T-helper 1 cell (primary cell): ENCODE measurements at places on chromosomes 12 and 14.

DNA sequence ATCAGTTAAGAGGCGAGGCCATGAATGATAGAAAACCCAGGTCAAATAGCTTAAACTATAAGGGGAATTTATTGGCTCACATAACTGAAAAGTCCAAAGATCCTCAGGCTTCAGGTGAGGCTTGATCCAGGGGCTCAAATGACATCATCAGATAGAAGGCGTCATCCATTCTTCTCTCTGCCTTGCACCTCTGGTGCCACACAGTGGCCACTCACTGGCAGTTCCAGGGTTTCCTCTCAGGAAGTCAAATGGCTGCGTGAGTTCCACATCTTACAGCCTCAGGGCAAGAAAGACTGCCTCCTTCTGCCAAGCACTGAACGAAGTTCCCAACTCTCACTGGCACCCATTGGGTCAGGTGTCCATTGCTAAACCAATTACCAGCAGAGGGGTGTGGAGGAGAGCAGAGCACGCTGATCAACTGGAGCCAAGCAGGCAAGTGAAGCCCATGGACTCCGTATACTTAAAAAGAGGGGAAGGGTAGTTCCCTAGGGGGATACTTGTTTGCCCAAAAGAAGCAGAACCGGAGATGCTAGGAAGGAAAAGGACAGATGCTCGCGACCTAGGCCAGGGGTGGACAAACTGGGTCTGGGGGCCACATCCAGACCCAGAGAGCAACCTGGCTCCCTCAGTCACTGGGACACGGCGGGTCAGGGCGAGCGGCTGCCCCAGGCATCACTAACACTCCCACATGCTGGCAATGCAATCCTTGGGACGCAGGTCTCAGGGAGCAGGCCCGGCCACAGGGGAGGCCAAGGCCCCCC, 69.3 kb downstream of the SERPINA3 start:
- DNase-seq: no peak

DNA sequence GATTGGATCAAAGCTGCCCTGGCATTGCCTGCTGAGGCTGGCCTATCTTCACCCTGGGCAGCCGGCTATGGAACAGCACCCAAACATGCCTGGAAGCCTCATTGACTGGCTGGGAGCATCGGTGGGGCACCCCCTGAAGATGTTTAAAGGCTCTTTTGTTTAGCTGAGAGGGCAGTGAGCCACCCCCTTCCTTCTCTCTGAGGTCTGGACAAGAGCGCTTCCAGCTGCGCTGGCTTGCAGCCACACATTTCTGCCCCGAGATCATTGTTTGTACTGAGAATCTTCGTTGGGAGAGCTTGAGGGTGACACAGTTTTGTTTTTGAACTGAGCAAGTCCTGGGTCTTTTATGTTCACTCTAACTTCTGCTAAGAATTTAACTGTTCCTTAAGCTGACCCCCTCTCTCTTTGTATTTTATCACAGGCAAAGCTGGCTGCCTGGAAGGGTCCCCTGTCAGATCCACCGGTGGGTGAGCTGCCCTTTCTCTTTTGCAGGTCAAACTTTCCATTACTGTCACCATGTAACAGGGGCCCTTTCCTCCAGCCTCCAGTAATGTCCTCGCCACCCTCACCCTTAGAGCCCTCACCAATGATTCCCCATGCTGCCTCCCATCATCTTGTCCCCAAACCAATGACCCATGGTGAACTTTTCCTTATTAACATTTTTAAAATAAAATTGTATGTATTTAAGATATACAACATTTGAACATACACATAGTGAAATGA, 212.2 kb downstream of the KIF26A start:
- no peak for DNase-seq

- DNase-seq: no peak
These were observed 226.3 kb downstream of the ERC1 start for GRCh38 chr12:1217191-1217949.

GRCh38 chr12:101299931-101300330, 20.0 kb downstream of the UTP20 start:
- DNase-seq: no peak

DNA sequence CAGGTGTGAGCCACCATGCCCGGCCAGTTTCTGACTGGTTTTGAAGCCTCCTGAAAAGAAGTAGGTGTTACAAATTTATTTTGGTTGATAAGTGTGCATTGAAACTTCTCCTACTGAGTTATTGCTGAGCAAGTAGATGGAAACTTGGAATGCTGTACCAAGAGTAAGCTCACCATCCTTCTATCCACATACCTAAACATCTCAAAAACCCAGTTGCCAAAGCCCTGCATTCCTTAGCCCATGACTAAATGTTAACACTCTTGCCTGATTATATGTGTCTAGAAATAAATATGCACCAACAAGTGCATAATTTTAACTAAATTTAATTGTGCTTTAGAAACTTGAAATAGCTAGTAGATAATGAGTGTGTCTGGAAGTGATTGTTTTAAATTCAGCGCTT, 357.8 kb downstream of the DUSP6 start:
- DNase-seq: no peak

DNA sequence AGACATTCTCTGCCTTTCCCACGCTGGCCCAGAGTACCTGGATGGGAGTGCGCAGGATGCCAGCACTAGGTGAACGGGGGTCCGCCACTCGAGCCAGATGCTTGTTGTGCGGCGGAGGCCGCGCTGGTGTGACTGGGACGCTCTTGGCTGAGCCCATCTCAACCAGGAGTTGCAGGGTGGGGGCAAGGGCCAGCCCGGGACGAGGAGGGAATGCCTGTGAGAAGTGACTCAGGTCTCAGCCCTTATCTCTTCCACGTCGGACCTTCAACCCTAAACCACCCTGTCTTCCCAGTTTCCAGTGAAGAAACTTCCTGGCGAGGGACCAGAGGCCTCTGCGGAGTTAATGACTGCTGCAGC, 312 bp downstream of the CDCA3 start:
- no peak for DNase-seq

DNA sequence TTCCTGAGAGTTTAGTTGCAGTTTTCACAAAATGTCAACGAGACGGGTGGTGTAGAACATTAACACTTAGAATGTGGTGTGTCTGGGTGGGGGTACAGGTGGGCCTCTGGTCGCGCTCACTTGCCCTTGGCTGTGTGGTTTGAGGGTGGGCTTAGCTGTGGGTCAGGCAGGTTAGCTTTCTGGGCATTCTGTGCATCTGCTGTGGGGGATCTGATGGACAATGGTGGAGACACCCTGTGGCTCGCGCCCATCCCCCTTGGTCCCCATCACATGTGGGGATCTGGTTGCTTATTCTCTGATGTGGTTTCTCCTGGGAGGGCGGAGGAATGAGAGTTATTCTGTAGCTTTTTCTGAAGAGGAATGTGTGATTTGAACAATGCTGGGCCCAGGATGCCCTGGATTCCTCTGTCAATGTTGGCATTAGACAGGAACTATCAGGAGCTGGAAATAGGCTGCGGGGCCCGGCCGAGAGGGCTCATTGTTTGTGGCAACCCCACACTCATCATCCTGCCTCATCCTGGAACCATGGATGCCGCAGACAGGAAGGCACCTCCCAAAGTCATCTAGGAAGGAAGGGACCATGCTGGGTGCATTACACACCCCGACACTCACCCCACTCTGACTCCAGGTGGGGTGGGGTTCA, 101.6 kb downstream of the TSPAN9 start:
- no peak for DNase-seq

- no peak for DNase-seq
These were observed 112.5 kb upstream of the FLRT2 start for GRCh38 chr14:85417396-85417795.

DNA sequence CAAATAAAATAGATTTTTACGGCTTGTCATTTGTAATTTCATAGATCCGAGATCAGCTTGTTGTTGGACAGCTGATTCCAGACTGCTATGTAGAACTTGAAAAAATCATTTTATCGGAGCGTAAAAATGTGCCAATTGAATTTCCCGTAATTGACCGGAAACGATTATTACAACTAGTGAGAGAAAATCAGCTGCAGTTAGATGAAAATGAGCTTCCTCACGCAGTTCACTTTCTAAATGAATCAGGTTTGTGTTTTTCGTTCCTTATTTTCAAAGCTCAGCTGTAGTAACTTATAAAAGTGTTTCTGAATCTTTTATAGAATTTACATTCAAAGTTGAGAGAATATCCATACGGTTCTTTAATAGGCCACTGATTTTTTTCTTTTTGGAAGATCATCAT, 89.1 kb downstream of the LRRK2 start:
- no peak for DNase-seq

GRCh38 chr12:21526721-21527345, 737 bp downstream of the SPX start:
- no peak for DNase-seq

GRCh38 chr14:101776344-101776743, 14.8 kb downstream of the PPP2R5C start:
- DNase-seq: no peak

- no peak for DNase-seq
These were observed 32.3 kb downstream of the KCNK13 start for GRCh38 chr14:90093942-90094595.

GRCh38 chr12:84247931-84248330, 664.7 kb downstream of the SLC6A15 start:
- no peak for DNase-seq

DNA sequence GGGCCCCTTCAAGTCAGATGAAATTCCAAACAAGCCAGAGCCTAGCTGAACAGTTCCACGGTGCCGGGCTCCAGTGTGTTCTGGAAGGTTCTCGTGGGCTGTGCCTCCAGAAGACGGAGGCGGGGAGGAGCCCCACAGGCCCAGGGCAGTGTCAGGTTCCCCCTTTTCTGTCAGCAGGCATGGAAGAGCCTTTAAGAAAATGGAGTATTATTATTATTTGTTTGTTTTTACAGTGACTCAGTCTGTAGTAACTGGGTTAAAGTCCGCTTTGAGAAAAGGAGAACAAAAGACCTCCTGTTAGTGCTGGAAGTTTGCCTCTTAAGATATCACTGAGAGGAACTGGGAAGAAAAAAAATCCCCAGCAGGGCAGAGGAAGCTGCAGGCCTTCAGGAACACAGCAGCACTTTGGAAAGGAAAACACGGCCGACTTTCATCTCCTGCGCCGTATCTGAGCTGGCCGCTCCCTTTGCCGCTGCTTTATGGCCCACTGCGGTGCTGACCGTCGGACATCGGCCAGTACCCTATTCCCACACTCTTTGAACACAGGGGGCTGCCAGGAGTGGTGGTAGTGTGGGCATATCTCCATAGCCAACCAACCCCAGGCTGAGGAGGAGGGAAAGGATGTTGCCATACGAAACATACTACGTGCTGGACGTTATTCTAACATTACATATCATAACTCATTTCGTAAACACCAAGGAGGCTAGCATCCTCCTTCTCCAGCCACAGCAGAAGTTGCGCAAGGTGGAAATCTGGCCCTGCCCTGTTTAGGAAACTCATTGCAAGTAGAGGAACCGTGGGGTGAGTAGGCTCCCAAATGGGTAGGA, 194.0 kb downstream of the ZFP36L1 start:
- no peak for DNase-seq
